ENCODE measurements at places on chromosomes 2 and 18. TPM values are rescaled to one million over a fixed set of nuclear protein-coding genes. Genes with fewer than 3 reads are reported as not detected.

- no peak for DNase-seq
Observed at GRCh38 chr2:88580088-88580487, 47.2 kb downstream of the EIF2AK3 start.

GRCh38 chr2:72293620-72294019, 146.0 kb upstream of the CYP26B1 start:
- DNase-seq = no peak

GRCh38 chr2:122003196-122003940, 247.9 kb downstream of the TSN start:
- no peak for DNase-seq

Gene GKN1
- total RNA-seq = 0.37 TPM

GRCh38 chr2:224077773-224078507, 38.9 kb upstream of the SERPINE2 start:
- DNase-seq = no peak

Gene TBR1
- total RNA-seq = not detected

- no peak for DNase-seq
Observed at GRCh38 chr2:170739048-170739447, 23.9 kb downstream of the SP5 start.

Gene SPDYA
- 3.4 TPM for total RNA-seq

Gene TSN
- total RNA-seq = 57.1 TPM

- no peak for DNase-seq
Observed at GRCh38 chr18:33157893-33158292, 282.6 kb downstream of the CCDC178 start.

Gene REG1B
- total RNA-seq = not detected

Gene ACTG2
- 173 TPM for total RNA-seq

GRCh38 chr2:202376460-202377206, 506 bp downstream of the BMPR2 start:
- DNase-seq = no peak

DNA sequence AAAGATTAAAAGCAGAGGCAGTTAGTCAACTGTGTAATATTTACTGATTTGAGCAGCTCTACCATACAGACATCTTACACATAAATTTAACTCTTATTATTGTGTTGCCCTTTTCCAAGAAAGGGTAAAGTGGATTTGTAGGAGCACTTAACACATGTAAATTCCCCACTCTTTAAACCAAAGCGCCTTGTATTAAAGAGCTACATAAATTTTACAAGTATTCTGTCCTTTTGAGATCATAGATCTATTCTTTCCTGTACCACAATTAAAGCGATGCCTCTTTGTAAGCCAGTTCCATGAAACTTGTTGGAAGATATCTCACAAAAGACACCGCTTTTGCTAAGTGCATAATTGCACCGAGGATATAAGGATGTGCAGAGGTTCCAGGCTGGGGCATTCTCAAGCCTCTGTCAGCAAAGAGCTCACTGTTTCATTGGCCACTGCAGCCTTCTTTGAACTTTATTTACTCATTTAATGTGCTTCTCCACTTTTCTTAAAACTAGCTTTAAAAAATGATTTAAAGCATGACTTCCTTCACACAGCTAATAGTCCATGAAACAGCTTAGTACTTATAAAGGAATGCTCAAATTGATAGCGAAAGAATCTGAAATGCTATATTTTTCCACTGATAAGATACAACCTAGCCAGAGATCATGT, 520.0 kb upstream of the TCF4 start:
- no peak for DNase-seq

Gene SERPINB10
- total RNA-seq = not detected

DNA sequence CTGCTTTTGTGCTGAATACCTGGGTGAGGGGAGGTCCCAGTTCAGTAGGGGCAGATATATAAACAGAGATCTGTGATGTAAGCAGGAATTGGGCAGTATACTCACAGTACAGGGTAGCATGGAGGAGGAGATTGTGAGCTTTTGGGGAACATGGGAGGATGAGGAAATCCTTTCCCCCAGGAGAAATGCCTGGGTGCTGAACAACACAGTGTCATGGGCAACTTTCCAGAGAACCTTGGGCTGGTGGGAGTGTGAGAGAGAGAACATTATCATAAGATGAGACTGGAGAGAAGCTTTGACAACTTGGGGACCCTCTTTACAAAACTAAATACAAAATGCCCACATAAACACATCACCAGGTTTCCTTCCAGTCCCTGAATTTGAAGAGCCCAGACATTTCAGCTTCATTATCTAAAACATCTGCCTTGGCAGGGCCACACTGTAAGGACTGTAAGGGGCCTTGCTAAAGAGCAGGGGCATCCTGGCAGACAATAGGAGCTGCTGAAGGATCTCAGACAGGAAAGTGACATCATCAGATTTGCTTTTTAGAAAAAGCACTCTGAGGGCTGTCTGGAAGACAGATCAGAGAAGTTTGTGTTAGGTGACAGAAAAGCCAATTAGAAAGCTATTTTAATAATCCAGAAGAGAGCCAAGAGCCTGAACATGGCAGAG, 303.1 kb upstream of the FBXO11 start:
- DNase-seq = no peak

GRCh38 chr2:134118279-134119116, 135.4 kb upstream of the MGAT5 start:
- DNase-seq = no peak

DNA sequence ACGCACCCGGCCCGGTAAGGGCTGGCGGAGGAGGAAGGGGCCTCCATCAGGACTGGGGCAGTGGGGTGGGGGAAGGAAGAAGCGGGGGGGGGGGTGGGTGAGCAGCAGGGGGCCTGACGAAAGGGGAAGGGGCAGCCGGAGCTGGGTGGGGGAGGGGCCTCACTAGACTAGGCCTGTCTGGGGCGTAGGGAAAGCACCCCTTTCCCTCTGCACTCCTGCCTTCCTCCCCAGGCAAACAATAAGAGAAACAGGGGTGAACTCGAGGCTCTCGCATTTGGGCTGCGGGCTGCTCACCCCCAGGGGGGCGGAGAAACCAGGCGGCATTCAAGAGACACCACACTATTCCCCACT, 82.7 kb upstream of the POMC start:
- no peak for DNase-seq

GRCh38 chr18:48295586-48296311, 113.4 kb downstream of the ZBTB7C start:
- DNase-seq = no peak

Gene IWS1
- 41.8 TPM for total RNA-seq

GRCh38 chr18:38575648-38576047, 1010.0 kb upstream of the CELF4 start:
- DNase-seq = no peak

DNA sequence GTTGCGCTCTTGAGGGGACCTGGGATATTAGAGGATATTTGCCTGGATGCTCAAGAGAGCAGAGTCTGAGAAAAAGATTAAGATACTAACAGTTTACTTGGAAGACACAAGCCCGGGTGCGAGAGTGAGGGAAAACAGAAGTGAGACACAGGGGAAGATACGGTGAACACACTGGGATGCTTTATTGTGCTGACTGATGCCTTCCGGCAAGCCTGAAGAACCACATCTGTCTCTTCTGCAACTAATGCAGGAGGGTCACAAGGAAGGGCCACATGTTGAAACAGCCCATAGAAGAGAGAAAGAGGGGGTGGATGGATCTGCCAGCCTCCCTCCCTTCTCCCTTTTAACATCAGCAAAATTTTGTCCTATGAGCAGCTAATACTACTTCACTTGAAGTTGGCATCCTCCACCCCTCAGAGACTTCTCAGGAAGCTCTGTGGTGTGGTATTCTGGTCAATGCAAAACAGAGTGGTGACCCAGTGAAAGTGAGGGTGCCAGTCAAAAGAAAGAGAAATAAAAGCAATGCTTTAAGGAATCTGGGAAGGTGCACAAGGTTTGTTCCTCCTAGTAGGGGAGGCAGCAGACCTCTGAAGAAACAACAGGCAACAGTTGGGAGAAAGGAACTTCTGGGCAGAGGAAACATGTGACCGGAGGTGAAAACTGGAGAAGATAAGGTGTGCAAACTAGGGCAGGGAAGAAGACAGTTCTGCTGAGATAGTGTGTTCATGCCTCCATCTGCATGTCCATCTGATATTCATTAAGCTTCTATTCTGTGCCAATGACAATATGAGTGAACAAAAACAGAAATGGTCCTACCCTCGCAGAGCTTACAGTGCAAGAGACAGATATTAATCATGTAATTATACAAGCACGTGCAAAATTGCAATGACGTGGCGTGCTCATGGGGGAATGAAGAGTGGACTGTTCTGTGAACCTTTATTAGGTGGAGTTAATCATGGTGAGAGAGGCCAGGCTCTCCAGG, 107.1 kb downstream of the LYPD6B start:
- DNase-seq = no peak

DNA sequence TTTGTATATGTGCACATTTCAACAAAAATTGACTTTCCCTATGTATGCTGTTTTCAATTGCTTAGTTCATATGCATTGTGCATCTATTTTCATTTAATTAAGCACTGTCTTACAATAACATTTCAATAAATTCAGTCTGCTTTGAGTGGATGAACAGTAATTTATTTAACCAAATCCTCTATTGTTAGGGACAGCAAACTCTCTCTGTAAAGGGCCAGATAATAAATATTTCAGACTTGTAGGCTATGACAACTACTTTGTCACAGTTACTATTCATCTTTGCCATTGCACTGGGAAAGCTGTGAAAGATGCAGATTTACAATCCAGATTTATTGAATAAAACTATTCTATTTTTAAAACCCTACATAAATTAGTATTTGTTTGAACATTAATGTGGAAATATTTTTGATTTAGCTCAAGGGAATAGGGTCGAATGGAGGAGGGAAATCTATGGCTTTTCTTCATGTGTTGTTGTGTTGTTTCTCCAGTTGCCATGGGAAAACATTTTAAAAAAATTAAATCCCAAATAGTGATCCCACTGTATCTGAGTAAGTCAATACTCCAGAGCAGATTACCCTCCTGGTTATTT, 14.2 kb upstream of the RAB27B start:
- no peak for DNase-seq

GRCh38 chr2:31232586-31232985, 1.4 kb upstream of the EHD3 start:
- no peak for DNase-seq

DNA sequence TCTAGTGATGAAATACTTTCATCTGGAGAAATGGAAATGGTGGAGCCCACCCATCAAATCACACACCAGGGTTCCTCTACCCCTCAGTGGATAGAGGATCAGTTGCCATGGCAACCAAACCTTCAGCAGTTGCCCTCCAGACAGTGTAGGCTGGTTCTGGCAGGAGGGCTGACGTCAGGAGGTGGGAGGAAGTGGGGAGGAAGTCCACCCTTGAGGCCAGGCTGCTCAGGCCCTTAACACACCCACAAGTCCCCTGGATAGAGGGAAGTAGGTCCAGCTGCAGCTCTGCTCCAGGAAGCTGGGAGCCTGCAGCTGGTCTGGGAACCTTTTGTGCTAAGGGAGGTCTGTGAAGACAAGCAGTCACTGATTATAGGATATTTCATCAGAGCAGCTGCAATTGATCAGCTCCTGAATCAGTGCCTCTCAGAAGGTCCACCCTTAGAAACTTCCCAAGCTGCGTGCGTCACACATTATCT, 186.6 kb downstream of the MTX2 start:
- no peak for DNase-seq

DNA sequence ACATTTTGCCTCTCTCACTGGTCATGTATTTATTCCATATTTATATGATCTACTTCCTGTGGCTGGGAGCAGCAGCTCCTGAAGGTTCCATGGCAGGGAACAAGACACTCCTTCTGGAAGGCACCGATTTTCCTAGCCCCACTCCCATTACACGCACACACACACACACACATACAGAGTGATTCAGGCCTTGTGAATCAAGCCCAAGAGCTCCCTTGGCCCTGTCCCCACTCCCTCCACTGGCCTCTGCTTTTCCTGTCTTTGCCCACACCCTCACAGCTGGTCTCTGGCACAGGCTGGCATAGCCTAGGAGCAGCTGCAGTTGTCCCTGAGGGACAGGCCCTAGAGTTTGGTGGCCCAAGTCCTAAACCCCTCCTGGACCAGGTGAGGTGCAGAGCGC, 201.7 kb downstream of the NAPG start:
- DNase-seq = no peak

DNA sequence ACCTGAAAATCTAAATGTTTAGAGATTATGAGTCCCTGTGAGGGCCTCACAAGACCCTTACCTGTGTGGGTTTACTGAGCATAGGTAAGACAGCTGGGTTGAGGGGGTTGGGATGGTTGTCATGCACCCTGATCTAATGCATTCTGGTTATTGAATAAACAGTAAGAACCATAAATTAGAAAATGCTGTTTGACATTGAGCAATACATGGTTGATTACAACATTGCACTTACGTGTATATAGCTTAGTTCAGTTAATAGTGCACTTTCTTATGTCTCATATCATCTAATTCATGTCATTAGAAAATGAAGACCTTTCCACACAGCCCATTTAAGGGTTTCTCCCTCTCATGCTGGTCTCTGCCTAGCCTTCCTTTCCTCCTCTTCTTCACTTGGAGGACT, 253.5 kb upstream of the ATP5MC3 start:
- DNase-seq = no peak
